Anterior cingulate cortex (tissue), 58 donors: ENCODE measurements at places on chromosomes 6 and 20.

DNA sequence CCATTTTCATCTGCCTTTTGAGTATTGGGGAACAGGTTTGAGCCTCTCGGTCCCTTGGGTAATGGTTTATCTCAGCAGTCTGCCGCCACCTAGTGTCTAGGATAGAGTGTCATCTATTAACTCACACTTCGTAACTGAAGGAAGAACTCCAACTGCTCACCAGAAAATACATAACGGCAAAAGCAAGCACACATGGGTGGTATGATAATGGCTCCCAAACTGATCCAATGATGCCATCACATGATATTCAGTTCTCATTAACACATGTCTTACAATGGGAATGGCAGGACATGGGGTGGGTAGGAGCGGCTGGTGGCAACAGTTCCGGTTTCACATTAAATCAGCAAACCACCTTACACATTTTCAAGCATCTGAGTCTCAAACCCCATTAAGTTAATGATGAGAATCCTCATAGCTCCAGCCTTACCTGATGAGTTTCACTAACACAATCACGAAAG is 110.7 kb upstream of the PHACTR1 start:
- no peak for DNase-seq

DNA sequence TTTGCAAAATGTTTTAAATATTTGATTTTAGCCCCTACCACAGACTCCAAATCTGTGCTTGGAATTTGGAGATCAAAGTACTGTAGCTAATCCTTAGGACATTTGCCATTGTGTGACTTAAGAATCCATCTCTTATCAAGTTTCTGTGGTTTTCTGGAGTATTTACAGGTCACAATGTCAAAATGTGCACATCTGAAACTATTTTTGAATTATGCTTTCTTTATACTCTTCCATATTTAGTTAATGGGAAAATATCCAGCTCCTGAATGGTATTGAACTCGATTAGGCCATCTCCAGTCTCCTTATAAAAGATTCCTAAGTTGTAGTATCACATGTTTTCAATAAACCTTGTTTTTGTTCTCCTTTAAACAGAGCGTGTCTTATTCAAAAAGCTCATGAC is 162.5 kb downstream of the KHDC1L start:
- DNase-seq, result no peak

DNA sequence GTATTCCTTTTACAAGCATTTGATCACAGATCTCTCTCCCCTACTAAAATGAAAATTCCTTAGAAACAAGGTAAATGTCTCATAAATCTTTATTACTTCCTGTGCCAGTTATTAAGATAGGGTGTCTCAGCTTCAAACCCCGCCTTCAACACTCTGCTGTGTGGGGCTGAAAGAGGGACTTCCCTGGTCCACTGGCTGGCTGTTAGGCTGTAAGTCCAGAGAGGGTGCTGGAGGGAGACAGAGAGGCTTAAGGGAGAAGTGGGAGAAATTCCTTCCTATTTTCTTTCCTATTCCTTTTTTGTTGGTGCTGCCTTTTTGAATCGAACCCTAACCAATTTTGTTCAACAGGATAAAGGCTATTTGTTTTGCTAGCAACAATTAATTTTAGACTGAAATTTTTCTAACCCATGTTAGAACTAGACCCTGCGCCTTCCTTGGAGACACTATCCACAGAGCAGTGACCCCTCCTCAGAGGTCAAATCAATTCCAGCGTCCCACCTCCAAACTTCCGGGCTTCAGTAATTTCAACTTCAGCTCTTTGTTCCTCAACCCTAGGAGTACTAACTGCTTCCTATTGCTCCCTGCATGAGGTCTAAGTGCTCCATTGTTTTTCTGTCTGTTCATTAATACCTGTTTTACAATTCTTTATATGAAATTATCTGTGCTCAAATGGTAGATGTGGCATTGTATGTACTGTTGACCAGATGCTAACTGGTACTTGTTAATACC is 207.5 kb upstream of the OPRM1 start:
- DNase-seq, result no peak

DNA sequence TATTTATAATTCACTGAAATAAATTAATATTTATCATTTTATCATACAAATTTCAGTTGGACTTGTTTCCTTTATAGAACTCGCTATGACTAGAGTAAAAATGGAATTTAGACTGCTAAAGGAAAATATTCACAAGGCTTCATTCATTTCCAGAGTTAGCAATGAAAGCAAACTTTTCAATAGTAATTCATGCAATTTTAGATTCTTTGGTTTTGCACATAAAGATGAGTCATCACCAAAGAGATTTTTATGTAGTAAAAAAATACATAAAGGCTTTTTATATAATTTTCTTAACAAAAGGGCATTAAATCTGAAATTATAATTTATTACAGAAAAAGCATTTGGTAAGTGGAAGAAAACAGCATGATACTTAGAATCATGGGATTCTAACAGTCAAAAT is 37.2 kb upstream of the STXBP5 start:
- no peak for DNase-seq

GRCh38 chr20:20334489-20334888 is 33.4 kb upstream of the INSM1 start:
- no peak for DNase-seq

DNA sequence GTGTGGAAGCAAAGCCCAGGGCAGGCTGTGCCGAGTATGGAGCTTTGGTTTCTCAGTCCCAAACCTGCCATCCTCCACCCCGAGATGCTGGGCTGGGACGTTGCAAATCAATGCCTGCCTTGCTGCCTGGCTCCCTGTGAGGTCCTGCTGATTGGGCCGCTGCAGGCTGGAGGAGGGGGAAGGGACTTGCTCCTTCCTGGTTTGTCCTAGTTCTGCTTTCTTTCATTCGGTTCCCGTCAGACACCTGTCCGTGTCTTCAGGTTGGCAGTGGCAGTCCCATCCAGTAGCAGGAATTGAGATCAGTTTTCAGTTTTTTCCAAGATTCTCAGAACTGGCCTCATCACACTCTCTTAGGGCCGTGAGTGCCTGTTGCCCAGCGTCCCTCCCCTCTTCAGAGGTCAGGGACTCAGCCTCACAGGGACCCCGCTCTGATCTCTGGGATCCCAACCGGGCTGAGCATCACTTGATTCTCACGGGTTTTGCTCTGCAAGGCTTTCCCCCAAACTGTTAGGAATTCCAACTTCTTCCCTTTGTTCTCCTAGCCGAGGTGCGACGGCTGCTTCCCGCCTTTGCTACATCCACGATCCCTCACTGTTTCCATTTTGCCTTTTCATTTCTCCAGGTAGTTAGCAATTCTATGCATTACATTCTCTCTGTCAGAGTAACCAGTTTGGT is 24.2 kb upstream of the TAGAP start:
- DNase-seq, result no peak

- no peak for DNase-seq
Measured at GRCh38 chr20:54345301-54345724, 130.1 kb upstream of the DOK5 start.

GRCh38 chr6:35804996-35805736 is at the start of gene LHFPL5:
TSS of gene LHFPL5 (plus strand) at chr6:35805352. CDS start at chr6:35805671, 319 bp downstream.
- peak; percentile 30 for DNase-seq

GRCh38 chr20:753136-753535 is 15.2 kb downstream of the SLC52A3 start:
- DNase-seq, result no peak

GRCh38 chr6:150999107-150999506 is 133.6 kb downstream of the MTHFD1L start:
- no peak for DNase-seq

DNA sequence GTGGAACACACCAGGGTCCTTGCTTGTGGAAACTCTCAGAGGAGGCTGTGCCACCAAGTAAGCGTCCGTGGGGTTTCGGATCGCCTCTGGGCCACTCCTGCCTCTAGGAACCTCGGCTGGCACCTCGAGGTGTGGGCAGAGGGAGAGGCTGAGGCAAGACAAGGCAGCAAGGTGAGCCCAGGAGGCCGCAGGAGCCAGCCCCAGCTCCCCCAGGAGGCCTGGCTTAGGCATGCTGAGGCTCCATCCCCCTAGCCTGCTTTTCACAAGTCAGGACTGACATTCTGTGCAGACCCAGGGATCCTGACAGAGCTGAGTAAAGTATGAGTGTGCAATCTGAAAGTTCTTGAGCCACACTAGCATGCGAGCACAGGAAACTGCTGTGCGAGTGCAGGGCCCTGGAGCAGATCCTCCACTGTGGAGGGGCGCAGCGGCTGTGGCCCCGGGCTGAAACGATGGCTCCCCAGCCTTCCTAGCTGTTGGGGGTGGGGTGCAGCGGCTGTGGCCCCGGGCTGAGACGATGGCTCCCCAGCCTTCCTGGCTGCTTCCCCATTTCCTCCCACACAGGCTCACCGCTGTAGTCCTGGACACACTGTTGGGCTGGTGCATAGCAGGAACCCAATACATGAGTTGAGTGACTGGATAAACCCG is 75.2 kb upstream of the CD93 start:
- DNase-seq, result no peak

- no peak for DNase-seq
Measured at GRCh38 chr6:38813041-38813823, 98.1 kb downstream of the DNAH8 start.

DNA sequence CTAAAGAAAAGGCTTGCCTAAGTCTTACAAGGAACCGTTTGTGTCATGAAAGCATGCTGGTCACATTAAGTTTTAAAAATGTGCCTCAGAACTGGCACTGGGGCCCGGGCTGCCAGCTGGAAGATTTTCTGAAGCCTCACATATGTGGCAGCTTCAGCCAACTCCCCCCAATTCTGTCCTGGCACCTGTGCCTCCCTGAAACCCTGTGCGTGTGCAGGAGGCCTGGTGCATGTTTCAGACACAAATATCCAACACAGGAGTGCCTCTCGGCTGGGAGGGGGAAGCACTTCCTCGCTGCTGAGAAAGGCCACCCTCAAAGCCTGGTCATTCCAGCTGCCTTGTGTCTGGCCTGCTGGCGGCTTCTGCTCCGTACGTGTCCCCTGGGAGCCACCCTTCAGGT is 188.5 kb upstream of the SNX9 start:
- DNase-seq, result no peak

- no peak for DNase-seq
Measured at GRCh38 chr6:168333491-168333890, 13.9 kb upstream of the DACT2 start.

- no peak for DNase-seq
Measured at GRCh38 chr6:155141002-155141401, 122.8 kb upstream of the CLDN20 start.

DNA sequence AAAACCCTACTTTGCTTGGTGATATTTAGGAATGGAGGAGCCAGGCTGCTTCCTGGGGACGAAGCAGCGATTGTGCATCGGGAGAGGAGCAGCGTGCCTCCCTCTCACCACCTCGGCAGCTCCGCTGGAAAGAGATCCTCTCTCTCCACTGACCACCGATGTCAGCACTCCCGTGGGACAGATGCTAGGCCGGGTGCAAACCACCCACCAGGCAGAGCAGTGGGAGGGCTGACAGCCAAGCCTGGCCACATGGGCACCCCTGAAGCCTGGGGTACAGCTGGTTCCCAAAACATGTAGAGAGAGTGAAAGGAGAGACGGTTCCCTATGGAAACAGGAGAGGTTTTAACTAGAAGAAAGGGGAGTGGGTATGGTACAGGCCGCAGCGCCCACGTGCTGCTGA is 220.0 kb downstream of the ANKRD60 start:
- DNase-seq, result no peak

GRCh38 chr20:56833427-56833826 is 204.3 kb downstream of the TFAP2C start:
- DNase-seq, result no peak

DNA sequence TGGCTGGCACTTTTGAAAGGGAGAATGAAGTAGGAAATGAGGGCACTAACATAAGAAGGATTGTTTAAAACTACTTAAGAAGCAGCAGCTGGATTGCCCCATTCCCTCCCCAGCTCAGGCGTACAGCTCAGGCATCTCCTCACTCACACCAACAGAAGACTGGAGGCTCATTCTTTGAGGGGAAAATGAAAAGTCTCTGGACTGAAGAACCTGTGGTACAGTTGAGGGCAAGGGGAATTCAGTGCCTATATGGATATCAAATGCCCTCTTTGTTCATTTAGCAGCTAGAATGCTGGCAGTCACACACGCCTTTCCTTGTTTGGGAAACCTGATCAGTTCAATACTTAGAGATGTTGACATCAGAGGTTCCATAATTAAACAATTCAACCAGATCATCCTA is 502.1 kb upstream of the SOX4 start:
- DNase-seq, result no peak

DNA sequence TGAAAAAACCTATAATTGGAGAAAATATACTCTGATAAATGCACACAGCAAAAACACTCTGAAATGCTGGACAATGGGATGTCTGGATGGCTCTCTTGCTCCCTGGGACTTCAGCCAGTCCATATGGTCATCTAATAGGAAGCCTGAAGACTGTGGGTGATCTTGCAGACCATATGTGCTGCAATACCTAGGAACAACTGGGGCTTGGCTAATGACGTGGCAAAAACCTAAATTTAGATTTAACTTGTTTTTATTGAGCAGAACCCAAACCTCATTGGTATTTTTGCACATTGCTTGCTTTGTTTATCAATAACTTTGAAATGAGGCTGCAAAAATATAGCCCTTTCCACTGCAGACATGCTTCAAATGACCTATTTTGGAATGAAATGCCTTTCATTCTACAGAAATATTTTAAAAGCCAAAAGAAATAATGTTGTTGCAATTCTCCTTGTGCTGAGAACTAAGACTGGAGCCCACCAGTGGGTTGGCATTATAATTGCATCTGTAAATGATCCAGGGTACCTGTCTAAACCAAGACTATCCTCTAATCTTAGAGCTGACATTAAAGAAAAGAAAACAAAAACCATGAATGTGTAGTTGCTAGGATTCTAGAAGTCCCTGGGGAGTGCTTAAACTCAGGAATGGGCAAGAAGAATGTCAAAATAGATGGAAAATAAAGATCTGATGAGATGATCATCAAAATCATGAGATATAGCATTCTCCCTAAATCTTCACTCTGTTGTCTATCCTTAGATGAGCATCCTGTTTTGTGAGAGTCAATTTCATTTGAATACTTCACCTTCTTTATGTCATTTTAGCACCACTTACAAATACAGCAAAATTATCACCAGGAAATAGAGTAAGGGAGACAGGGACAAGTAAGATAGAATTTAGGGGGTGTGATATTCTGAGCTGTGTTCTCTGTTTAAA is 152.1 kb upstream of the RIMS1 start:
- no peak for DNase-seq

GRCh38 chr20:11168026-11168425 is 494.2 kb upstream of the JAG1 start:
- no peak for DNase-seq
